Stimulated activated CD4-positive, alpha-beta T cell treated with anti-CD3 and anti-CD28 coated beads, Interleukin-1b, Interleukin-23, amount 100 ng/mL, for 48 hours (primary cell): ENCODE measurements at places on chromosomes 1 and 21.

GRCh38 chr1:214135886-214136285, 145.1 kb upstream of the SMYD2 start:
- DNase-seq = no peak

DNA sequence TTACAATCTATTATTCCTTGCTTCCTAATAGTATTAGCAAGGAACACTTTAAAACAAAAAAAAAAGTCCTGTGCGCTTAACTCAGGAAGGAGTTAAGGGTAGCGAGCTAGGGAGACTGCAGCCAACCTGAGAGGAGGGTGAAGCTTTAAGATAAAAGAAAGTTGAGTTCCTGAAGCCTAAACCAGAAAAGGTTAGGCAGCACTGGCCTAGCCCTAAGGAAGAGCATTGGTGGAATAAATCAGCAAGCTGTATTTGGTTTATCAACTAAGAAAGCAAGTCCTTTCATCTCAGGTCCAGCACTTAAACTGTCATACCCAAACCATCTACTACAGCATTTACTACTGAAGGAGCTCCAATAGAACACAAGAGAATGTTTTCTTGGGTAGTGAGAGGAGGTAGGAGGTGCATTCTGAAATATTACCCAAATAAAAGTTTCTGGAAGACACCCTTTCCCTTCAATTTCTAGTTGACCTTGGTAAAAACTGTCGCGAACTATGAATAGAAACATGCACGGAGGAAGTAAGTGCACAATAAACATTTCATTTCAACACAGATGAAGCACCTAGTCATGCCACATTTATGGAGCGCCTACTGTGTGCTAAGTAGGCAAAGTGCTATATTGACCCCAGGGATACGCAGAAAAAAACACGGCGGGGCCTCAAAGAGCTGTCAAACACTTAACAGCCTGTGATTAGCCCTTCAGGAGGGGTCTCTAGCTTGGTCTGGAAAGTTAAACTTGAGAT, 1.3 kb downstream of the GLRX2 start:
- DNase-seq = no peak

DNA sequence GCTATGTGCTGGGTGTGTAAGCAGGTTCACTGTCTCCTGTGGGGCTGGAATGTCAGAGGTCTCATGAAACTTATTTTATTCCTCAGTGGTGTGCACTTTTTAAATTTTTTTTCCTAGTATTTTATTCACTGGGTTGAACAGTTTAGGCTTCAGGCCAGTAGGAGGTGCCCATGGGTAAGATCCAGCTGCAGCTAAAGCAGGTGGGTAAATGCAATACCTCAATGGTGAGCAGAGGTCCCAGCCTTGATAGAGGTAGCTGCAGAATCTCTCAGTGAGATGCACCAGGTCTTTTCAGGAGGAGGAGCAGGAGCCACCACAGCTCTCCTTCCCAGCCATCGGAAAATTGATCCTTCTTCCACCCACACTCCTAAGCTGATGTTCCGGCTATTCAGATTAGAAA, 12.6 kb upstream of the OR6N2 start:
- peak; percentile 39 for DNase-seq

- no peak for DNase-seq
These were observed 78.2 kb downstream of the NFIA start for GRCh38 chr1:61160526-61160925.

- DNase-seq = no peak
These were observed 2.1 kb downstream of the MYOM3 start for GRCh38 chr1:24109686-24110475.

DNA sequence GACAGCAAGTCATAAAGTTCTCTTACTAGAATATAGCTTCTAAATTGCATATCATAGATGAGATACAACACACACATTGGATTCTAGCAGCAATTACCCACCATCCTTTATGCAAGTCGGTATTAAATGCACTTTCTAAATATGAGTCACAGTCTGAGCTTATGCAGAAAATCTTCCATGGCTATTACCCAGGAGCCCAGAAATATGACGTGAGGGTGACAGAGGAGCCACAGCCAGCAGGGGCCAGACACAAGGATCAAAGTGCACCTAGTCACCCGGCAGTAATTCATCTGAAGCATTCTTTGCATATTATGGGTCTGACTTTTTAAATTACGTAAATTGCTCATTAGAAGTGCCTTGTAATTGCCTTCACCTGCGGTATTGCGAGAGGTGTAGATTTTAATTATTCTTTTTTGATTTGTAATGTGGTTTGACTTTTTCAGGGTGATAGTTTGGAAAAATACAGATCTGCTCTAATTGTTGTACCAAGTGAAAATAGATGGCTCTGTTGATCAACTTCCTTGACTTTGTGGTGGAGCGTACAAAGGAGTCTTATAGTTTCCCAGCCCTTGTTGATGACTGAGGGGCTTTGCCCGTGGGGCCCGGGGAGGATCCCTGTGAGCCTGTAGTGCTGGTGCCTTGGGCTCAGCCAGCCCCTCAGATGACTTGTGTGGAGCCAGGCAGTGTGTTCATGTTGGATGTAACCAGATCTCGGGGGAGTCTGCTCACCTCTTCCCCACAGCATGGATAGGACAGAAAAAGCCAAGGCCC, 470.0 kb upstream of the VAMP3 start:
- DNase-seq = no peak

DNA sequence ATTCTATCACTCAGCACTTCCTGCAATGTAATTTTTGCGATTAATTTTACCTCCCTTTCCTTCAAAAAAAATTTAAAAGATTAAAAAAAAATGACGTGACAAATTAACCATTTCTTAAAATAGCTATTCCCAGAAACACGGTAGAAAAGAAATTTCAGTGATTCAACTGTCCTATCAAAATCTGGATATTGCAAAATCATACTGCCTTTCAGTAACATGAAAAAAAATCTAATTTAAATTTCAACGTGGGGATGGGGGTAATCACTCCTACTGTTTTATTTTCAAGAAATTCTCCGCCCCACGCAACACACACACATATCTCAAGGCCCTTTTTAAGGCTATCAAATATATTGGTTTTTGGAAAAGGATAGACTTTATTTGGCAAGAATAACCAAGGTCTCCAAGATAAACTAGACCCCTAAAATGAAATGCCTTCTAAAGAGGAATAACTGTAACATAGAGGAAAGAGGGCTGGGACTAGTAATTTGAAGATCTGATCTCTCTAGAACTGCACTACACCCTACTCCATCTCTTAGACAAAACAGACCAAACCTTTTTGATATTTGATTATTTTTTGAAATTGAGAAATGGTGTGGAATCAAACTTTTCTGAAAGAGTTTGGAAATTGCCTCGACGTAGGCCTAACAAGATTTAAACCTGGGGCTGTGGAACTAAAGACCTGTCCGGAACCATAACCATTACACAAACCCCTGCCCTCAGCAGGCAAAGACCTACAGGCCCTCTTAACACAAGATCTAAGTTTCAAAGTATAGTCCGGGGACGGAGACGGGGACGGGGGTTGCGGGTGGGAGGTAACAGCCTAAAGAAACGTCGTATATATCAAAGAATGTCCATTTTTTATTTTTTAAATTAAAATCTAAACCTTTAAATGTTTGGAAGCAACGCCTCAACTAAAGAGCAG, 941 bp downstream of the ARNT start:
- DNase-seq = no peak

GRCh38 chr1:102851616-102852015, 256.7 kb downstream of the COL11A1 start:
- DNase-seq = no peak

DNA sequence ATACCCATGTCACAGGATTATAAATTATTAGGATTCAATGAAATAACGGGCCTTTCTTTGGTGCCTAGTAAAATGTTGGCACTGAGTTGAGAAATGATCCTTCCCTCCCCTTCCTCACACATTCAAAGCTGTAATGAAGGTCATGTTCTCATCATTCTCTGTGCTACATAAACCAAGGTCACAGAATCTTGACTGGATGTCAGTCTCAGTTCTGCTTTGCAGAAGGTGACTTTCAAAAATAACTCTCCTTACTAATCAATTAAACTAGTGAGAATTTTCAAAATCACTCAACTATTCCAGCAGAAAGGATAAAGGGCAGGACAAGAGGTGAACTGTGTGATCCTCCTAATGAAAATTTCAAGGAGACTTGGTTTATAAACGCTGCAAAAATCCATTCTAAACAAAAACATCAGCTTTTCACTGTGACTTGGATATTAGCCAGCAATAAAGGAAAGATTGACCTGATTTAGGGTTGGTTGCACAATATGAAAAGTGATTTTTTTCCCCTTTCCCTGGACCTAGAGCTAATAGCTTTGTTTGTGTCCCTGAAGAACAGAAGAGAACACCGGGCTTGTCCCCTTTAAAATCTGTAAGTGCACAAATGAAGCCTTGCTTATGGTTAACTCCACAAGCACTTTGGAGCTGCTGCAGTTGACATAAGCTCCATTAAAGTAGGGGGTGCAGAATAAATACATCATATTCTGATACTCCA, 120.1 kb downstream of the SEC16B start:
- DNase-seq = no peak

DNA sequence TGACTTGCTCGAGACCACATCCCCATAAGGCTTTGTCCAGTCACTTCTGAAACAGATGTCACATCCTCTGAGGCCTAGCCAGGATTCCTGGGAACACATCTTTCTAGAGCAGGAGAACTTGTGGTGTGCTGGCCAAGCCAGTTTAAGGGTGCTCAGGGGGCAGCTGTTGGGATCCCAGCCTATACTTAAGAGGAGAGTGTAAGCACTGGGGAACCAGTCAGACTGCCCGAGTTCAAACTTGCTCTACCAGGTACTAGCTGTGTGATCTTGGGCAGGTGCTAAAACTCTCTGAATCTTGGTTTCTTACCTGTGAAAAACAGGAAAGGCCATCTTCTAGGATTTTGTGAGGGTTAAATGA, 15.6 kb upstream of the LY9 start:
- no peak for DNase-seq

- peak; percentile 49 for DNase-seq
These were observed 21.5 kb downstream of the RAP1GAP start for GRCh38 chr1:21647431-21648351.

- no peak for DNase-seq
These were observed 9.4 kb downstream of the PRDM15 start for GRCh38 chr21:41869771-41870170.

DNA sequence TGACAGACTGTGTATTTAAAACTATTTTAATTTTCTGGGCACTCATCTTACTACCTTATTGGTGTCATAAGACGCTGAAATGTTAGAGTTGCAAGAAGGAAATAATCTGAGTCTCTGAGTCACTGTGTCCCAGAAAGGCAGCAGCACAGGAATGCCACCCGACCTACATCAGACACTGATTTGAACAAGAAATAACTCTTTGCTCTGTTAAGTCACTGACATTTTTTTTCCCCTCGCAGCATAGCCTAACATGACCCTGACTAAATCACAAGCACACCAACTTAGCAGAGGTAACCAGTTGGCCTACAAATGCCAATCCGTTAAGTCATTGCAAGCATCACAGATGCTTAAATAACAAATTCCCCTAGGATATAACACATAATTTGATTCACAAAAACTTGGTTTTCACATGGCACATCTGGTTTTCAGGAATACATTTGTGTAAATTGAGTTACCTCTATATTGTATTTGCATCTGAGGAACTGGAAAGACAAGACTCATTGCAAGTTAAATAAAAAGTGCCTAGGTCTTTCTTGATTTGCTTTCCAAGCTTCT, 349.1 kb downstream of the SEC16B start:
- DNase-seq = no peak

GRCh38 chr1:109282952-109283747, at the start of gene PSRC1:
Gene PSRC1, minus strand, starts transcription at chr1:109283145.
- DNase-seq = peak; percentile 88

GRCh38 chr21:16072221-16072620, 342.4 kb downstream of the USP25 start:
- no peak for DNase-seq

DNA sequence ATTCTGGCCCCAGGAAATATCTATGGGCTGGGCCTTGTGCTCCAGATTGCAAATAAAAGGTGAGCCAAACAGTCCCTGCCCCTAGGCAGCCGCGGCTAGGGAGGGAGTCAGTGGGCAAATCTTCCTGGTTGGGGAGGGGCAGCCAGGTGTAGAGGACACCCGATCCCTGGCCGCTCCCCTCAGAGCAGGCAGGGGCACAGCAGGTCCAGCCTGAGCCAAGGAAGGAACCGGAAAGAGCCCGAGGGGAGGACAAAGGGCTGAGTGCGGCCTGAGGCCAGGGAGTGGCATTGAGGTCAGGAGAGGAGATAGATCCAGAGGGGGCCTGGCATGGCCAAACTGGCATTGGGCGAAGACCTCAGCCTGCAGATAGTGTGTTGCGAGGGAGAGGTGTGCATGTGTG, 36.6 kb upstream of the ARF1 start:
- no peak for DNase-seq

GRCh38 chr1:206843626-206844025, 21.8 kb upstream of the IL20 start:
- DNase-seq = no peak

DNA sequence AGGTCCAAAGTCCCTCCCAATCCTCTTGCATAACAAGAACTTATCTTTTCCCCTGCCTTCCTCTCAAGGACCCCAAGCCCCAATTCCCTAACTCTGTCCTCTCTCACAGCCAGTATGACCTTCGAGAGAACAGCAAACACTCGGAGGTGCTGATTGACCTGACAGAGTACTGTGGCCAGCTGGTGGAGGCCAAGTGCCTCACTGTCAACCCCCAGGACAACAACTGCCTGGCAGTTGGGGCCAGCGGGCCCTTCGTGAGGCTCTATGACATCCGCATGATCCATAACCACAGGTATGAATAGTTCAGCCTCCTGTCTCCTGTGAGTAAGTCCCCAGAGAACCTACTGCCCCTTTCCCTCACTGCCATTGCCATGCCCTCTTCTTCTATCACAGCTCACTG, 29.9 kb upstream of the TMEM222 start:
- DNase-seq = no peak

DNA sequence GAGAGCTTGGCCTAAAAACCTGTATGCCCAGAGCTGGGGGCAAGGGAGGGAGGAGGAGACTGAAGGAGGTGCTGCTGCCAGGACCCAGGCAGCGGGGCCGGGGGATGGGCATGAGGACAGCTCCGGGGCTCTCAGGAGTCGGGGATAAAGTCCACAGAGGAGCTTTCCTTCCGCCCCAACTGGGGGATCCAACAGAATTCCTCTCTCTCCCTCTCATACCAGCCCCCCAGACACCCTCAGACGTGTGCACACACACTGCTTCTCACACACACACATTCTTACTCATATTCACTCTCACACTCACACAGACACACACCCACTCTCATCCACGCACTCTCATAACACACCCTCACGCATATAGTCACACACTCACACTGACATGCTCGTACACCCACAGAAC, 39.1 kb downstream of the SYF2 start:
- no peak for DNase-seq

GRCh38 chr1:88680471-88680870, 3.6 kb upstream of the PKN2 start:
- DNase-seq = no peak

- DNase-seq = no peak
These were observed 76.9 kb downstream of the RGS18 start for GRCh38 chr1:192235127-192235526.

- DNase-seq = no peak
These were observed 19.9 kb upstream of the NEK2 start for GRCh38 chr1:211695135-211695816.

- DNase-seq = no peak
These were observed 179.8 kb upstream of the KCNK2 start for GRCh38 chr1:214902636-214903320.

- DNase-seq = peak; percentile 41
These were observed at the start of gene IGSF3 for GRCh38 chr1:116667575-116668105. Gene IGSF3, minus strand, starts transcription at chr1:116667733. Its CDS starts 1,407 bp downstream, at chr1:116666326.
